ENCODE measurements at places on chromosomes 16 and 17.

DNA sequence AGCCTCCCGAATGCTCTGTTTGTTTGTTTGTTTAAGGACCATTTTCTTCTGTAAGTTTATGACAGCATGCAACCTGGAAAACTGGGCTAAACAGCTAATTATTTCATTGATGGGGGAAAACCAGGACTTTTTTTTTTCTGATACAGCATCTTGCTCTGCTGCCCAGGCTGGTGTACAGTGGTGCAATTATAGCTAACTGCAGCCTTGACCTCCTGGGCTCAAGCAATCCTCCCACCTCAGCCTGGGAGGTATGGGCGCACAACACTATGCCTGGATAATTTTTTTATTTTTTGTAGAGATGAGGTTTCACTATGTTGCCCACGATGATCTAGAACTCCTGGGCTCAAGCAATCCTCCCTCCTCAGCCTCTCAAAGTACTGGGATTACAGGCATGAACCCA, 37.3 kb downstream of the GPATCH8 start:
- no peak for DNase-seq

DNA sequence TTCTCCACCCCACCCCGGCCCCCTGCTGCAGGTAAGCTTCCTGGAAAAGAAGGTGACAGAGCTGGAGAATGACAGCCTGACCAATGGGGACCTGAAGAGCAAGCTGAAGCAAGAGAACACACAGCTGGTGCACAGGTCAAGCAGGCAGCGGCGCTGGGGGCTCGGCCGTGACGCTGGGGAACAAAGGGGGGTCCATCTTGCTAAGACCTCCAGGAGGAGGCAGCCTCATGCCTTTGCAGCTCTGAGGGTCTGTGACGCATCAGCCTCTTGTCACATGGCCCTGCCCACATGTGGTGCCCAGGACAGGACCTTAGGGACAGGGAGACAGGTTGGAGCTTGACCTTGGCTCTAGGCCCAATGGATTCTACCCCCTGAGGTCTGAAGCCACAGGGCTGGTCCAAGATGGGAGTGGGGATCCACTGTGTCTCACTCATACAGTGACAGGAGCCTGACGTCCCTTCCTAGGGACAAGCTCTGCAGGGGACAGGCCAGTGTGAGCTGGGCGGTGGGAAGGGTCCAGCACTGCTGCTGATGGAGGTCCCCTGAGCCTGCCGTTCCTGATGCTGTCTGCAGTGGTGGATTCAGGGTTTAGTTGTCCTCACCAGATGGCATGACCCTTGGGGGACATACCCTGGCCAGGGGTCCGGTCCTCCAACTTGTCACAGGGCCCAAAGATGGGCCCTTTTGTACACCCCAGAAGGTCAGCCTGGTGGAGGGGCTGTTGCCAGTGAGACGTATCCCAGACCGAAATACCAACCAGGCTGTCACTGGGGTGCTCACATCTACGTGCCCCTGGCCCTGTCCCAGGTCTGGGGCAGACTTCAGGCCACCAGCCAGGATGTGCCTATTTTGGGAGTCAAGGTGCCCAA, 132.6 kb downstream of the RAB11FIP4 start:
- DNase-seq: no peak

GRCh38 chr16:88780142-88781062, 4.6 kb downstream of the PIEZO1 start:
- no peak for DNase-seq

DNA sequence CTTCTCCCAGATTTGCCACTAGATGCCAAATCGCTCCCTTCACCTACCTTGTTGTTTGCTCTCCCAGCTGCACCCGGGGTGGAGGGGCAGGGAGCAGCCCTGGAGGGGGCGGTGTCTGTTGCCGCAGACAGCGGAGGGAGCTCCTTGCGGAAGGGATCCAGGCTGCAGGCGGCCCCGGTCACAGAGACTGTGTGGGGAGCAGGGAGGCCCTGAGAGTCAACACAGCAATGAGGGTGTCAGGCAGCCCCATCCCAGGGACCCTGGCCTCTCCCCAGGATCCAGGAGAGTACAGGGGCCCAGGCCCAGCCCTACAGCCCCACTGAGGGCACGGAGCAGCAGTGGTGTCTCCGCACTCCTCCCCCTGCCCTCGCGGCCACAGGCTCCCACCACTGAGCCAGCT, 50.5 kb upstream of the CHMP6 start:
- no peak for DNase-seq

DNA sequence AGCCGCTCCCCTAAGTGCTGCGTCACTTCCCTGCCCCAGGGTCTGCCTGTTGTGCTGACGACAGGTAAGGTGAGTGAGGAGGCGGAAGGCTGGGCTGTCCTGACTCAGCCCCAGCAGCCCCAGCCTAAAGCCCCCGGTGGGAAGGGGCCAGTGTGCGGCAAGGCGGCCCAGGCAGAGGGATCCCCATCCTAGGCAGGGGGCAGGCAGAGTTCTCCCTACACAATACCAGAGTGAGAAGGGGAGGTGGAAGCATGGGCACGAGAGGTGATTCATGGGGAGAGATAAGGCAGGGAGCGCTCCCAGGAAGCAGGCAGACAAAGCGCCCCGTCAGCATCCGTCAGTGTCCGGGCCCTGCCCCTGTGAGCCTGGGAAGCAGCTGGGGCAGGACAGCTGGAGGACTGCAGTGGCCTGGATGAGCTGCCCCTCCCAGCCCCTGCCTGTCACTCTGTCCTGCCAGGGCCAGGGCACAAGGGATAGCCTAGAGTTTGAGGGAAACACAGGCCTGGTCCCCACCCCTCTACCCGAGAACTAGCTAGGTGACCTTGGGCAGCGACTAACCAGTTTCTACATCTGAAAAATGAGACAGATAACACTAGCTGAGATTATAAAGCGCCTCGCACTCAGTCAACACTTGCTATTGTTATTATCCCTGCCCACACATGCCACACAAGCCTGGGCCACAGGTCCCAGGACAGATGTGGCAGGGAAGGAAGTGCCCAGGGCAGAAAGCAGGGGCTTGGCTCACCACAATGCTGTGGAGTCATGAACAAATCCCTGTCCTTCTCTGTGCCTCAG, 3.8 kb downstream of the FAM83G start:
- DNase-seq: no peak

- no peak for DNase-seq
Measured at GRCh38 chr16:80066805-80067580, 466.5 kb upstream of the MAF start.

DNA sequence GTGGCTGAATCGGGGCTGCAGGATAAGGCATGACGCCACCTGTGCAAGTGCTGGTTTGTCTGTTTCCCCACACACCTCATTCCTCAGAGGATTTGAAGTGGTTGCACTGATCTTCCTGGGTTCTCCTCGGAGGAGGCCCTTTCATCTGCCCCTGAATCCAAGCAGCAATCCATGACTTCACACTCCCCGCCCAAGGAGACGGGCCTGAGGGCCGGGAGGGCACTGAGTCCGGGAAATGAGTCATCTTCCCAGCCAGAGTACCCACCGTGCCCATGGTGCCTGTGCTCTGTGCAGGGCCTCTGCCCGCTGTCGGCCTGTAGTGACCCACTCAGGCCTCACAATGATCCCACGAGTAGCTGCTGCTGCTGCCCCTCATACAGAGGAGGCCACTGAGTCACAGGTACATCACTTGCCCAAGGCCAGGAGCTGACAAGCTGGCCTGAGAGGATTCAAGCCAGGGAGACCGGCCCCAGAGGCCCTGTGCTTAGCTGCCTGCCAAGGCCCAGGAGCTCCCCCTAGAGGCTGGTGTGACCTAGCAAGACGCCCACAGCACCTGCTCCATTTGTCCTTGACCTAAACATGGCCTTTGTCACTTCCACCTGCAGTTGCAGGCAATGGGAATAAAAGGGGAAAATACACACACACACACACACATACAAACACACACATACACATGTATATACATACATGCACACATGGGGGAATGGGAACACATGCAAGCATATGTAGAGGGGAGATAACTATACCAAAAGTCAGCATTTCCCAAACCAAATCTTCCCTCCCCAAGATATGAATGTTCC, 240.0 kb downstream of the C16orf95 start:
- DNase-seq: peak; percentile 62

DNA sequence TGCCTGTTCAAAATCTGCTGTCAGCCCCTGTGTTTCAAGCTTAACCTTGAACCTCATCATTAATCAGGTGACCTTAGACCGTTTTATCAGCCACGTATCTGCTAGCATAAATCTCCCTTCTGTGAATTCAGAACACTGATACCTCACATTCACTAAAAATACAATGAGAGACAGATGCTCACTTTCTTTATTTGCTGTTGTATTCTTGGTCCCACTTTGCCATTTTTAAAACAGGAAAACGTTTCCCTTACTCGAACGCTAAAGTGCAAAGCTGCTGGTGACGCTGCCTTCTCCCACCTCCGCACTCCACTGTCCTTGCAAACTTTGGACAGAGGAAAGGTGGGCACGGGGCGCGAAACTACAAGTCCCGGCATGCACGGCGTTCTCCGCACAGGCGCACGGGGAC, 220 bp upstream of the ARHGAP44 start:
- no peak for DNase-seq

DNA sequence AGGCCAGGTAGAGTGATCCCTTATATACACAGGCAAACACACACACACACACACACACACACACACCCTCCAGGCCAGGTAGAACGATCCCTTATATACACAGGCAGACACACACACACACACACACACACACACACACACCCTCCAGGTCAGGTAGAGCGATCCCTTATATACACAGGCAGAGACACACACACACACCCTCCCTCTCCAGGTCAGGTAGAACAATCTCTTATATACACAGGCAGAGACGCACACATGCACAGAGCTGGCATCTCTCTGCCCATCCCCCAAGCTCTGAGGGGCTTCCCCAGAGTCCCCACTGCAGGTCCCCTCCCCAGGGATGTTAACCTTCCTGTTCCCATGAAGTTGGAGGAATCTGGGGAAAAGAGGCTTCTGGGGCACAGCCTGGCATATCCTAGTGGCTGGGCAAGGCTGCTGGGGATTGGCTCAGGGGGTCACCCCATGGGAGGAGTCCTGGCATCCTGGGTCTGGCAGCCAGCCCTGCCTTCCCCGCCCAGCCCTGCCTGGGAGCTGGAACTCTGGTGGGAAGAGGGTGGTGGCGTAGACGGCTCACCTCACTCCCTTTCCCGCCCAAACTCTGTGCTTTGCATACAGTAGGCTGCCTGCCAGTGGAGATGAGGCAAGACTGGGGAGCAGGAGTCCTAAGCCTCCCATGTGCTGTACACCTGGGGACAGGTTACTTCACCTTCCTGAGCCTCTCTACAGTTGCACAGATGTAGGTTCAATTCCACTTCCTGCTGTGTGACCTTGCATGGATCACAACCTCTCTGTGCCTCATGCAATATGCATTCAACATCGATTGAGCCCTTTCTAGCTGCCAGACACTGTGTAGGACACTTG, 41.8 kb downstream of the TEKT5 start:
- no peak for DNase-seq

DNA sequence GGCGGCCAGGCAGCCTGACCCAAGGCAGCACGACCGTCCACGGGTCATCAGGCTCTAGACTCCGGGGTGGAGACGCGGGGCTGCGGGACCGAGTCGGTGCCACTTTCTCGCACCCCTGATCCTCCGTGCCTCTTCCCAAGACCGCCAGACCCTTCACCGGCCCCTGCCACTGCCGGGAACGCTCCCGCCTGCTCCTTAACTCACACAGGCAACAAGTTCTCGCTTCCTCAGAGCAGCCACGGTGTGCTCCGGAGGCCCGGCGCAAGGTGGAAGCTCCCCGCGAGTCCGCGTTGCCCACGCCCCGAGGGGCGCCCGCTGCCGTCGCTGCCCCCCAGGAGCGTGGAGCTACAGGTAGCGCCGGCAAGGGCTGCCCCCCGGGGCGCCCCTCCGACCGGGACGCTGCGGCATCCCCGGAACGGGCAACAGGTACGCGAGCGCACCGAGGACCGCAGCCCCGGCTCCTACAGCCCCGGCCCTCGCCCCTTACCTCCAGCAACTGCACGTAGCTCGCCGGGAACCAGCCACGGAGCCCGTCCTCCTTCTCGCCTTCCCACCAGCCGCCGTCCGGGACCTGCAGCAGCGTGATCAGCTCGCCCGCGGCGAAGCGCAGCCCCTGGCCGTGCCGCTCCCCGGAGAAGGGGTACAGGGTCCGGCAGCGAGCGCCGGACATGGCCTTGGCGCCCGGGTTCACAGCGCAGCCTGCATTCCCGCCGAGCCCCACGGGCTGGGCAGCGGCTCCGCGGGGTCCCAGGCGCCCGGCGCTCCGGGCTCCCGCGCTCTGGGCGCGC, 491 bp downstream of the GAS7 start:
- DNase-seq: peak; percentile 59

DNA sequence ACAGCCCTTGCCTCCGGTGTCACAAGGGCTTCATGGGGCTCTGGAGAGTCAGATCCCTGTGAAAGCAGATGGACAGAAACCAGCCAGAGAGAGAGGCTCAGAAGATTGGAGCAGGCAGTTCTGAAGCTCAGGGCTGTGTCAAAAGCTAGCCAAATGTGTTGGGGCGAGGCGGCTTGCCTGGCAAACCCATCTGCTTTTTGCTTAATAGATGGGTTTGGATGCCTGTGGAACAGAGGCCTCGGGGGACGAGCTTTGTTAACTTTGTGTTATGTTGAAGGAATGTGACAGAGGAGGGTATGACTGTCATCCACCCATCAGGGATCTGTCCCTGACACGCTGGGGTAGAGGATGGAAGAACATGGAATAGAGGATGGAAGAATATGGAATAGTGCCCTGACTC, 21.0 kb upstream of the SLC12A3 start:
- peak; percentile 41 for DNase-seq

DNA sequence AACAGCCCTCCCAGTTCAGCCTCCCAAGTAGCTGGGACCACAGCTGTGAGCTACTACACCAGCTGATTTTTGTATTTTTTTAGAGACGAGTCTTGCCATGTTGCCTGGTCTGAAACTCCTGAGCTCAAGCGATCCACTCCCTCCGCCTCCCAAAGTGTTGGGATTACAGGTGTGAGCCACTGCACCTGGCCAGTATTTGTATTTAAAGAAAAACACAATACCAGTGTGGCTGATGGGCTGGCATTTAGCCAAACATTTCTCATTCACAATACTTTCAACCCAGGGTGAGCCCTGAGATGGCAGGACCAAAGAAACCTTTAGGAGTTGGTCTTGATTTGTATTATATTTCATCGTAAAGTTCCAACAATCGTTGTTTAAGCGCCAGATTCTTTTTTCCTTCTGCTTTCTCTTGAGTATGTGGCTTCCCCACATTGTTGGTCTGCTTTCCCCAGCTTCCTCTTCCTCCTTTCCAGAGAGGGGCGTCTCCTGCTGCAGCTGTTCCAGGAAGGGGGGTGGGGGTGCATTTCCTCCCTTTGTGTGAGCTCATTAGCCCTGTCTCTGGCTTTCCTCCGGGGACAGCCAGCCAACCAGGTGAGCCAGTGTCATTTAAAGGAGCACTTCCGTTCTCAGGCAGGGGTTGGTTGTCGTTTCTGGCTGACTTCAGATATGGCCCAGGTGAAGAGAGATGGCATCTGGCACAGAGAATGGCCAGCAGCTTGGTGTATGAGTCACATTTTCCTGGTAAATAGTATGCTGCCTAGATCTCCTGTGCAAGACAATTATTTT, 79.9 kb downstream of the GPRC5B start:
- no peak for DNase-seq
